ENCODE measurements at places on chromosomes 12 and 14.

- no peak for DNase-seq
Observed at GRCh38 chr14:33435911-33436689, 497.4 kb downstream of the NPAS3 start.

DNA sequence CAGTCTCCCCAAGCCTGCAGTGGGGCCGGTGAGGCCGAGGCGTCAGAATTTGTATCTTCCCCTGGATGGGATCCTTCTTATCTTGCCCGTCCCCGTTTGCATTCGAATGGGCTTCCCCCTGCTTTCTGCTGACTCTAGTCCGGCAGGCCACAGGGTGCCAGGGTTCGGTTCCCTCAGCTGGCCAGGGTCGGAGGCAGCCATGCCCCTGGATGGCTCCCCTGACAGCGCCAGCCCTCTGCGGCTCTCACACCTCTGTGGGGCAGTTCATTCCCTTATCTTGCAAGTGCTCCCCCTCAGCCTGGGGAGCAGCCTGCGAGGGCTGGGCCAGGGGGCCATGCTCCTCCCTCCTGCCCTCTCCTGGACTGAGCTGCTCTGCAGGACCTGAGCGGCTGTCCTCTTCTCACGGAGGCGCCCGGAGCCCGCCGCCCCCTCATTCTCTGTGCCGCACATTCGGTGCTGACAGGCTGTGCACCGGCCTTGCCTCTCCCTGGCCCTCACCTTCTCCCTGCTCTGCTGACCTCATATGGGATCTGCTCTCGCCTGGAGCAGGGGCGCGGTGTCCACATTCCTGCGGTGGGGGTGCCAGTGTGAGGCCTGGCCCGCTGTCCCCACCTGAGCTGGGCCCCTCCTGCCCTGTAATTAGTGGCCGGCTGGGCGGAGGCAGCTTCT is 32.8 kb downstream of the KIF26A start:
- no peak for DNase-seq

DNA sequence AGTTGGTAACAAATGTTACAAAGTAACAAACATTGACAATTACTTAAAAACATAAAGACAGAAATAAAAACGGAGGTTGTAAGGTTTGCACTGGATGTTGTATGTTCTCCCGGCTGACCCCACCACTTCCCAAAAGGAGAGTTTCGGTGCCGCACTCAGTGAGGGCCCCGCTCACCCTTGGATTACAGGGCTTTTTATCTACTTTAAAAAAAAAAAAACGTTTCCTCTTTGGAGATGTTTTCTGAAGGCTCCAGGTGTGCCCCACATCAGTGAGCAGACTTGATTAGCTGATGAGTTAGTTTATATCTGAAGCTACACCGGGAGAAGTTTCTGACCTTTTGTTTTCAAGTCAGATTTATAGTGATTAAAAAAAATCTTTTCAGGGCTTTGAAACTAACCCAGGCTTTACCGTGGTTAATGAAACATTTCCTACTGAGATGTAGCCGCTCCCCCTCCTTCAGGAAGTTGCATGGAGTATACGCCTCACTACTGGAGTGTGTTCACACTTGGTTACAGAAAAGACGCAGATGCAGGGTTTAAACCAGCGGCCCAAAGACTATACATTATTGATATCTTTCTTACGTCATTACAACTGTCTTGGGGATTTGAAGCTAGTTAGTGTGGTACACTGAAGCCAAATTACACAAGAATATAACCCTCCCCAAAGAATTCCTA is 38.0 kb upstream of the BCL7A start:
- no peak for DNase-seq

DNA sequence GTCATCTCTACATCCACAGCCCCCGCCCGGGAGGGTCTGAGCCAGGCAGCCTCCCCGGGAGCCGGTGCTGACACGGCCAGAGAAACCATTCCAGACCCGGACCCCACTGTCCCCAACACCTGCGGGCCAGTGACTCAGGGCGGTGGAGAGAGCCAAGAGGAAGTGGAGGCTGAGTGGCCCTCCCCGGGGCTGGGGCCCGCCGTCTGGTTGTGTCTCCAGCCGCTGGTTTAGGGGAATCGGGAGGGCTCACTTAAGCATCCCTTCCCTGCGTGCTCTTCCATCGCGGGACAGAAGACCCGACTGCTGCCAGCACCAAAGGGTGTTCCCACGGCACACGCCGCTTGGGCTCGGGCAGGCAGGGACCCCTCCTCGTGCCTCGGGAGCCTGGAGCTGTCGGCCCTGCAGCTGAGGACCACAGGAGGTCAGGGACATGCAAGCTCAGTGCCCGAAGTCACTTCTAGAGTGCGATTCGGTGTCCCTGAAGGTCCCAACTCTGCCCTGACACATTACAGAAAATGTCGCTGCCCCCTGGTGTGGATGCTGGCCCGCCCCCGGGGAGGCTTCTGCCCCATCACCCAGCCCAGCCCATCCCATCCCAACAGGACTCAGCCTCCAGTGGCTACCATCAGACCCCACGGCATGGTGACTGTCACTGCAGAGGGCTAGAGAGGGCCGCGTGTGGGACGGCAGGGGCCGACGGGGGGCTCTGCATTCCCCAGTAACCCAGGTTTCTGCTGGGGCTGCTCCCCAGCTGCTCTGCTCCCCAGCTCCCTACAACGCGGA is 50.8 kb downstream of the GALNT9 start:
- DNase-seq, result no peak

GRCh38 chr12:30136696-30137095 is 353.0 kb upstream of the TMTC1 start:
- DNase-seq, result no peak

- no peak for DNase-seq
Observed at GRCh38 chr14:19799880-19800279, 3.7 kb upstream of the OR4N2 start.

DNA sequence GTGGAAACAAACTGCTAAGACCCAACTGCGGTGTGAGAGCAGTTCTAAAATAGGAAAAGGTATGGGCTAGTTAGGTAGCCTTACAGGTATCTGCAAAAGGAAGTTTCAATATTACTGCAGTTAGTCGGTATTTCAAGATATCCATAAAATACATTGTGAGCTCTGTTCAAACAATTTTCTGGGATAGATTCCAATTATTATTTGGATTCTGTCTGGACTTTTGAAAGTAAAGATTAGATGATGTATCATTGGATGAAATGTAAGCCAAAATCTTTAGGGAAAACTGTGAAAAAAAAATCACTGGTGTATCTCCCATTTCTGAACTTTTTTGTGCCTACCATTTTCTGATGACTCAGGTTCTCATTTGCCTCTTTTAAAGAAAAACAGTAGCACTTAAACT is 621.6 kb downstream of the CCER1 start:
- DNase-seq, result no peak

DNA sequence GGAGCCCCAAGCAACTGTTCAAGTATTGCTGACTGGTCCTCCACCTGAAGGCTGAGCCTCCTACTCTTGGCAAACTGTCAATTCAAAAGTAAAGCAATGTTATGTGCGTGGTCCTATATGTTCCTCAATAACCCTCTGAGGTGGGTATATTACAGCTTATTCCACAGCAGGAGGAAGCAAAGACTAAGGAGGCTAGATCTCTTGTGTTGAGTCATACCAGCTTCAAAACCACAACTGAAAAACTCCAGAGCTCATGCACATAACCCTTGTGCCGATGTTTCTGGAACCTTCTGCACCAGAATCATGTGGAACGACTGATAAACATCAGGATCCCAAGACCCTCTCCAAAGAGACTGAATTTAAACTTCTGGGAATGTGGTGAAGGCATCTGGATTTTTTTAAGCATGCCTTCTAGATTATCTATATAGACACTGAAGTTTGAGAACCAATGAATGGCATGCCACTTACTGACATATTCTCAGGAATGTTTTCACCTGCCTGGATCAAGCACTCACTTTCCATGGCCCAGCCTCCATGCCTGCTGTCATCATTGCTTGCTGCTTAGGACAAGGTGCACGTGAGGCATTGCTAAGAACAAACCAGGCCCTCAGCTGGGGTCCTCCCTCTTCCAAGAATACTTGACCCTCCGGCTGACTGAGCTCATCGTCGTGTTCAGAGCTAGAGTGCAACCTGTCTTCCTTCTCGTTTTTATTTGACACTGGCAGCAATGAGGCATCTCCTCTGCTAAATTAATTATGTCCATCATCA is 194.7 kb downstream of the BCL11B start:
- no peak for DNase-seq

GRCh38 chr12:93287149-93287548 is 90.6 kb upstream of the NUDT4 start:
- DNase-seq, result no peak

GRCh38 chr14:59213368-59214315 is 25.2 kb downstream of the DAAM1 start:
- DNase-seq, result no peak

GRCh38 chr14:33062476-33062875 is 123.8 kb downstream of the NPAS3 start:
- DNase-seq, result no peak

DNA sequence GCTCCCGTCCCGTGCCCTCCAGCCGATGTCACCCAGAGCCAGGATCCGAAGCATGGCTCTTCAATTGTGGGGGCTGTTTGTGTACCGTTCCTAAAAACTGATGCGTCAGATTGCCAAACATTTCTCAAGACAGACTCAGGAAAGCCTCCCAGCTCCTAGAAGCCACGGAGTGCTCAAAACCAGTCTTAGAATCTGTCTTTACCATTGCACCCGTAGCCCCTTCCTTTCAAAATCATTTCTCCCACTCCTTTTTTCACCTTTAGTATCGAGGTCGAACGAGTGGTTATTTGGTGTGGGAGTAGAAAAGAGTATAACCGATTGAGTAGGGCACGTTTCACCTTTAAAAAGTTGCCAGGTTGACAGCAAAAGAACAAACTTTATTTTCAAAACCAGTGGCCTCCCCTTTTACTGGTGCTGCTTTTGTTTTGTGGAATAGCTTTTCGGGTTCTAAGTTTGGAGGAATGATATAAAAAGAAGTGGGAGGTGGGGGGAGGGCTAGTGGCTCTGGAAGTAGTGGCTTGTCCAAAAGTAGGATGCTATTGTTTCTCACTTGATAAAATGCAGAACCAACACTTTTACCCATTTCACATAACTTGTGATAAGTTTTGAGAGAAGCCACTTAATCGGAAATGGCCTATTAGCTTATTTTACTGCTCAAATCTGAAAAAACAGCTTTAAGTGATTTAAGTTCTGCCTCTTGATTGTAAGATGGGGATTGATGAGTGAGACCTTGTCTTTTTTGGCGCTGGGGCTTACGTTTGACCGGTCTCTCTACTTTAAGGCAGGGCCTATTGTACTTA is 803 bp downstream of the STK38L start:
- no peak for DNase-seq

DNA sequence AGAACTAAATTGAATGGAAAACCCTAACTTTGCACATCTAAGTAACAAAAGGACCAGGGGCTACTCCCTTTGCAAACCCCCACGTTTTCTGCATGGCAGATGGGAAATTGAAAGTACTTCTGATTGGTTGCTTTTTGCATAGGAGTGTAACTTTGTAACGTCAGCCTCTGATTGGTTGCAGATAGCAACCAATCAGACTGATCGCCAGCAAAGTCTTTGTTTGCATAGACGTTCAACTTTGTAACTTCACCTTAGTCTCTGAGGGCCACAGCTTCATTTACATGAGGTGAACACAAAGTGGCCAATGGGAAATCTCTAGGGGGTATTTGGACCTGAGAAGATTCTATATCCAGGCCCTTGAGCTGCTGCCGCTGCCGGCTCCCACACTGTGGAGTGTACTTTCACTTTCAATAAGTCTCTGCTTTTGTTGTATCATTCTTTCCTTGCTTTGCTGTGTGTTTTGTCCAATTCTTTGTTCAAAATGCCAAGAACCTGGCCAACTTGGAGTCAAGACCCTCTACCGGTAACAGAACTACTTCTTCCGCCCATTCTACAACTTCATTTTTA is 102.5 kb upstream of the PRICKLE1 start:
- no peak for DNase-seq

DNA sequence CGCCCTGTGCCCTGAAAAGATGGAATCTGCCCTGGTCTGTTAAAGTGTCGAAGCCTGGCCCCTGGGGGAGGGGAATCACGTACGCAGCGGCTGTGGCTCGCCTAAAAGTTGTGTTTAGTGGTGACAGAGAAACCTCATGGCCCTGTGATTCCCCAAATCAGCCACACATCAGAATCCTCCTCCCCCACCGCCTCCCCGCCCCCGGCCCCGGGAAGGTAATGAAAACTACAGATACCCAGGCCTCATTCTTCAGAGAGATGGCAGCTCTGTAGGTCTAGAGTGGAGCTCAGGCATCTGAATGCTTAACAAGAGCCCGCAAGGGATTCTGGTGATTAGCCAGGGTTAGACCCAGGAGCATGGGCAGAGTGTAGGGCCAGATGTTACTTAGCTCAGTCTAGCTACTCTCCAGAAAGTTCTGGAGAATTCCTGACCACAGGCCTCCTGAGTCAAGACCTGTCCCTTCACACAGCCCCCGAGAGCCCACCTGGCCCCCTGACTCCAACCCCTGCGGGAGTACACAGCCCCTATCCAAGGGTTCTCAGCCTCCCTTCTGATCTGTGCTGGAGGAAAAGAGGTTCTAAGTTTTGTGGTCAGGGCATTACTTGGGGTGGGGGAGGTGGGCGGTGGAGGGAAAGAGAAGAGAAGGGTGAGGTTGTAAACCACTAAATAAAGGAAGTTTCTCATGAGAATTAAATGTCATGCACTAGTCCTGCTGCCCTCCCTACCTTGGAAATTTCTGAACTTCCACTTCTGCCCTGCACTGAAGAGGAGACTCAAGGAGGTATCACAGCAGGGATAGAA is 114.8 kb downstream of the PLXNC1 start:
- DNase-seq, result peak; percentile 68

DNA sequence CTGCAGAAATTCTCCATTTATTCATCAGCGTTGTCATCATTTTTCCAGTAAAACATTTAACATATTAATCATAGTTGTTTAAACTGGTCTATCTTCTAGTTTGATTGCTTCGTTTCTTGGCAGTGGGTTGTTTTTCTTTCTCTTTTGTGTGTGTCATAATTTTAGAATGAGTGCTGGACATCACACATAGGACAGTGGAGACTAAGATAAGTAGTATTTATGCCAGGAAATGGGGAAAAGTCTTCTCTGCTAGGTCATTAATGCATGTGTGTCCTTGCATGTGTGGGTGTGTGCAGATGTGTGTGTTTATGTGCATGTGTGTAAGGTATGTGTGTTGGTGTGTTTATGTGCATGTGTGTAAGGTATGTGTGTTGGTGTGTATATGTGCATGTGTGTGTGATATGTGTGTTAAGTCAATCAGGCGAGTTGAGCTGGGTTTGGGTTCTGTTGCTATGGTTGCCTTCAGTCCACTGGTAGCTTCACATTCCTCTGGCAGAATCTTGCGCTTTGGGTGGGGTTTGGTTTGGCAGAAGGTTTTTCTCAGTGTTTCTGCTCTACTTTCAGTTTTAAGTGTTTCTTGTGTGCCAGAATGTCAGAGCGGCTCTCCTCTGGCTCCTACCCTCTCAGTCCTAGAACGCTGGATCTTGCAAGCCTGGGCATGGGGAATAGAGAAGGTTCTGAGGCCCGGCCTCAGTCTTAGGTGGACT is 7.8 kb upstream of the ADGRD1 start:
- DNase-seq, result no peak

DNA sequence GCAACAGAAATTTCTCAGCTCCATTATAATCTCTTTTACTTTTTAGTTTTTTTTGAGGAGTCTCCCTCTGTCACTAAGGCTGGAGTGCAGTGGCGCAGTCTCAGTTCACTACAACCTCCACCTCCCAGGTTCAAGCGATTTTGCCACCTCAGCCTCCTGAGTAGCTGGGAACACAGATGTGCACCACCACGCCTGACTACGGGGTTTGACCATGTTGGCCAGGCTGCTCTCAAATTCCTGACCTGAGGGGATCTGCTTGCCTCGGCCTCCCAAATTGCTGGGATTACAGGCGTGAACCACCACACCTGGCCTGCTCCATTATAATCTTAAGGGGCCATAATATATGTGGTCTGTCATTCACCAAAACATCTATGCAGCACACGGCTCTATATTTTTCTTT is 23.4 kb downstream of the HNRNPC start:
- no peak for DNase-seq

GRCh38 chr14:69547701-69548348 is 26.8 kb downstream of the CCDC177 start:
- DNase-seq, result no peak

Measured in CD4-positive, alpha-beta T cell treated with Interleukin-15 for 1 hour (primary cell).